Upper lobe of left lung (tissue), 6 donors: ENCODE measurements at places on chromosomes 2 and 18.

DNA sequence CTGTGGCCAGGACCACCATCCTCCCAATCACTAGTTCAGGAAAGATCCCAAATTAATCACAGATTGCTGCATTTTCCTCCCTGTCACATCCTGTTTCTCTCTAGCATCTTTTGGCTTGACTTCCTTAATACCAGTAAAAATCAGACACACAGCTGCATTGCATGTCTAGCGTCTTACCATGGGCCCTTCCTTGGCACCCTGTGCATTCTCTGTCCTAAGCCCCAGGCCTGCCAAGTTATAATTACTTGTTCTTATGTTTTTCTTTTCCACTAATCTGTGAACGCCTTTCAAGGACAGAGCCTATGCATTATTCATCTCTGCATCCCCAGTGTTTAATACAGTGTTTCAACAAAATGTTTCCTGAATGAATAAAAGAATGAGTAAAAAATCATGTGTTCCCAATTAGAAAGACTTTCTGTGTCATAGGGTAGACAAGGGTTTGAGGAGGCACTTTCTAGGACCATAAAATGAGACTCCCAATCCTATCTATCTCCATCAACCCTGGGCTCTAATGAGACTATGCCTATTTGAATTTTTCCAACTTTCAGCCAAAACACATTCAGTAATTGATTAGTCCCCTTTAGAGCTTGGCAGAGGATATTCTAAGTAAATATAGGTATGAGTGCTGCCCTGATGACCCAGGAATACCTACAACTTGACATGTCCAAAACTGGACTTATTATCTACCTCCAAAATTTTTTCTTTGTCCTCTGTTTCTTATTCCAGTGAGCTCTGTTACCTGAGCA is 10.3 kb upstream of the NT5C1B start:
- DNase-seq: no peak

DNA sequence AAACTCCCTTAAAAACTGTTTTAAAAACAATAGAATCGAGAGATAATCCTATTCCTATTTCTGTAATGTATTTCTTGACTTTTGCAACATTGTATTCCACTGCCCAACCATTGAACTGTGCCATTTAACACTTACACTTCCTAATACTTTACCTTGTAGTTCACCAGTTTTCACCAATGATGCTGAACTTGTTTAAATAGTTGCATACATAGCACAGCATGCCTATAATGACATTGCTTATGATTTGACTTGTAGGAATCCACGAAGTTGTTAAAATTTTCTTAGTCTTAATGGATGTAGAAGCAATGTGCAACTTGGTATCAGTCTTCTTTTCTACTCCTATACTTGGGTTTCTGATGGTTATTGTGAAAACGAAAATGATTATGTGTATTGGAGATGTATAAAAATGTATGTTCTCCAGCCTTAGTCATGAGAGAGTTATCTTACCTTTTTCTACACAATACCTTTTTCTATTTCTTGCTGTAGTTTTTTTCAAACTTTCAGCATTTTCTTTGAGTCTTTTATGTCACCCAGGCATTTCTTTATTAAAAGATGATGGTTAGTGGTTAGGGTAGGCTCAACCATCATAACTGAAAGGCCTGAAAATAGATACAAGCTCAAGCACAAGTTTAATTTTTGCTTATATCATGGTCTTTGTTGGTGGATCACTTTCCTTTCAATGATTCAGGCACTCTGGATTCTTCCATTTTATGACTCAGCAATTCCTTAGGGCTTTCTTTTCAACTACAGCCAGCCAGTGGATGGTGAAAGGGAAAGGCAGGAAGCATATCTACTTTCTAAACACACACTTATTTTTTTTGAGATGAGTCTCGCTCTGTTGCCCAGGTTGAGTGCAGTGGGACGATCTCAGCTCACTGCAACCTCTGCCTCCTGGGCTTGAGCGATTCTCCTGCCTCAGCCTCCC is 9.4 kb downstream of the GPD2 start:
- no peak for DNase-seq

DNA sequence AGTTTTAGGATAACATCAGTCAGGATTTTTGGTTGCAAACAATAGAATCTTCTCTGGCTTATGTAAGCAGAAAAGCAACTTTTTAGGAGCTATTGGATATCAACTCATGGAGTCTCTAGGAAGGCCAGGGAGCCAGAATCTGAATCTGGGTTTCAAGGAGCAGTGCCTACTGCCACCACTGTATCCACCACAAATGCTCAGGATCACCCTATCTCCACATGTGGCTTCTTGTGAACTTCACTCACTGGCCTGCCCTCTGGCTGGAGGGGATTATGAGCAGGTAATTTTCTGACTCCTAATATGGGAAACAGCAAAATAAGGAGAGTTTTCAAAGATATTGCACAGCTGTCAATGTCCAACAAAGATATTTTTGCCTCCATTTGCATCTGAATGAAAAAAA is 142.9 kb downstream of the PKP4 start:
- no peak for DNase-seq

- DNase-seq: no peak
Measured at GRCh38 chr2:64605026-64605471, 48.7 kb downstream of the SERTAD2 start.

DNA sequence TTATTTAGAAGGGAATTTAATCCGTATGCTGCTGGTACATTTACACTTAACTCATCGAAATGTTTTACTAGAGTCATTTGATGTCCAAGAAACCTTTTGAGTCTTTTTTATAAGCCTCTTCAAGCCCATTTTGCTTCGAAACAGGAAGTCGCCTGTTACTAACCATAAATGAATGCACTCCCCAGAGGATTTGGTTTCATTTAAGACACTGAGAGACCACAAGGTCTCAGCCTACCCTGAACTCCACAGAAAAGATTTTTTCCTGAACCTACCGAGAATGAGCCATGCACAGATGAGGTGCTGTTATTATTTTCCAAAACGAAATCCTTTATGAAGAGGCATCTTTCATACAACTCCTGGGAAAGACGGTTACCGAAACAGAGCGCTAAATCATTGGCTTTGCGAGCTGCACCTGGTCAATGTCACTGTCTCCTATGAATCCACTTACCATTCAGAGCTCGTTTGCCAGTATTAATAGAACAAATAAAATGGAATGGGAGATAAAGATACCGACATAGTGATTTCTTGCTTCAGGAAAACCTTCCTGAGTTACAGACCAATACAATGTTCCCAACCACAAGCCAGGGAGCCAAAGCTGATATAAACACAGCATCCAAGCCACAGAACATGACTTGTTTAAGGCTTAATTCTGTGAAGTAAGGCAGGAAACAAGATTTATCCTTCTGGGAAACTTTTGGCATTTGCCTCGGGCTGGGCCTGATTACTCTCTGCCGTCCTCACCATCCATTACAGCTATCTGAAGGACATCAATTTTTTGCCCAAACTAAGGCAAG is 382.1 kb downstream of the OSR1 start:
- no peak for DNase-seq

GRCh38 chr2:43414586-43415135 is 181.2 kb downstream of the THADA start:
- DNase-seq: no peak

- DNase-seq: no peak
Measured at GRCh38 chr2:198383392-198383791, 579.0 kb downstream of the PLCL1 start.

DNA sequence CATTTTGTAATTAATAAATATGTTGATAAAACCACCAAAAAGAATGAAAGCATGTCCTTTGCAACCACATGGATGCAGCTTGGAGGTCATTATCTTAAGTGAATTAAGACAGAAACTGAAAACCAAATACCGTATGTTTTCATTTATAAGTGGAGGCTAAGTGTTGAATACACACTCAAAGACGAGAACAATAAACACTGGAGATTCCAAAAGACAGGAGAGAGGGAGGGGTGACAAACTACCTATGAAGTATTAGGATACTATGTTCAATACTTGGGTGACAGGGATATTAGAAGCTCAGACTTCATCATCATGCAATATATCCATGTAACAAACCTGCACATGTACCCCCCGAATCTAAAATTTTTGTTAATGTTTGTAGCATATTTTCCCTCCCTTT is 7.0 kb downstream of the ERLEC1 start:
- no peak for DNase-seq
